ENCODE measurements at places on chromosomes 16 and 17.

GRCh38 chr17:11302401-11303186 is 61.6 kb downstream of the SHISA6 start:
- no peak for DNase-seq

DNA sequence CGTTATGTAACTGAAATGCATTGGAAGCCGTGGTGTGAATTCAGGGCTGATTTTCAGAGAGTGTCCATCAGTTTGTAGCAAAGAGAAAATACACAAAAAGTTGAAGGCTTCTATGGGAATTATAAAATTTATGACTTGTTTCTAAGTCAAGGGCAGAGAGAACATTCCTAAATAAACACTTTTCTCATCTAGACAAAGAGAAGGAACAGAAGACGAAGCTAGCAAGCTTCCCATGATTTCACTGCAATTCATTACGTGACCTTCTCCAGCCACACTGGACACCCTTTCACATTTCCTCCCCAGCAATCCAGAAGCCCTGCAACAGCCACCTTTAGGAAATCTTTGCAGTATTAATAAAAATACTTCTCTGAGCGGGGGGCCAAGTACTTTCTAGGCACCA is 67.8 kb downstream of the TMEM100 start:
- DNase-seq: no peak

DNA sequence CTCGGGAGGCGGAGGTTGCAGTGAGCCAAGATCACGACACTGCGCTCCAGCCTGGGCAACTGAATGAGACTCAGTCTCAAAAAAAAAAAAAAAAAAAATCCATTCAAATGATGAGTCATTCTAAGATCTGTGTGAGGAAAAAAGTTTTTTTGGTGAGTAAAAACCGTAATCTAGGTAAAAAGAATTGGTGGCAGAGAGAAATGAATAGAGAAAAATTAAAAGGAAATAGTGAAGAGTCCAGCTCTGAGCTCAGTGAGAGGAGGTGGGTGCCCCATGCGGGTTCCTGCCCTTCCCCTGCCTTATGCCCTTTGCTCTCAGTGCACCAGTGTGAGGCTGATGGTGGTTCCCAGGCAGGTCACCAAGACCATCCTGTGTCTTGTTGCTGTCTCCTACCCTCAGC is 20.9 kb downstream of the GAN start:
- DNase-seq: no peak

DNA sequence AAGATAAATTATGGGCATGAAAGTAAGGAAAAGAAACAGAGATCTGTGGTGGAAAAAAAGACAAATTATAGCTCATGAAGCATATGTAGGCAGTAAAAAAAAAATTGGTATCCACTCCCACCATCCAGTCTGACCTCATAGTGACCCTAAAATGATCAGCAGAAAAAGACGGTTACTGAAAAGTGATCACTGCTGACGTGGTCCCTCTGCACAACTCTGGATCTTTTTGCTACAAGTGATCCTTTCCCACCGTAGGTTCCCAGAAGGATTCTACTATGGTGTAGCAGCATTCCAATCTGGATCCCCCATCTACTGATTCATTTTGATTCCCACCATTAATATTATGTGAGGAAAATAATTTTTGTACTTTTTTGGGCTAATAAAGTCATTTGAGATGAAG is 10.9 kb upstream of the CHST6 start:
- DNase-seq: no peak

DNA sequence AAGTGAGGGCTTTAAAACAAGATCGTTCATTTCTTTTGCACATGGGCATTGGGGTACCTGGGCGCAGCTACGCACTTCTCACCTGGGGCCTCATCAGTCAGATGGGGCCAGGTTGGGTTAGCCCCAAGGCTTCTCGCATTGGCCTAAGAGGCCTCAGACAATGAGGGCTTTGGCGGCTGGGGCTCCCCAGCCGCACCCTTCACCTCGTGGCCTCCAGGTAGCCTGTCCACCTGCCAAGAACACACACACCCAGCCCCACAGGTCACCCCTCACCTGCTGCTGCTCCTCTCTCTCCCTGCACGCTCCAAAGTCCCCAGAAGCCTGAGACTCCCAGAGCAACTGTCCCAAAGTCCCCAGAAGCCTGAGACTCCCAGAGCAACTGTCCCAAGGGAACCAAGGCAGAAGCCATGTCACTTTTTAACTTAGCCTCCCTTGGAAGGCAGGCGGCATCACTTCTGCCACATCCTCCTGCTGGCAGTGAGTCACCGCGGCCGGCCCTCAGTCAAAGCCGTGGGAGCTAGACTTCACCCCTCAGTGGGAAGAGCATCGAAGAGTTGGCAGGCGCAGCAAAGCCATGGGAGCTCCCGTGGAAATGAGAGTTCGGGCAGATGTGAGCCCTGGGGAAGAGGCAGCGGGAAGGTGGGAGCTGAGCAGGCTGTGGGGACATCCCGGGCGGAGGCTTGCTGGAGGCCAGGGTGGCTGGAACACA is 78.9 kb upstream of the PLCG2 start:
- no peak for DNase-seq

GRCh38 chr17:45293413-45294211 is 23.2 kb downstream of the MAP3K14 start:
- DNase-seq: no peak

- no peak for DNase-seq
Measured at GRCh38 chr16:71758293-71758760, 33.8 kb upstream of the PHLPP2 start.

DNA sequence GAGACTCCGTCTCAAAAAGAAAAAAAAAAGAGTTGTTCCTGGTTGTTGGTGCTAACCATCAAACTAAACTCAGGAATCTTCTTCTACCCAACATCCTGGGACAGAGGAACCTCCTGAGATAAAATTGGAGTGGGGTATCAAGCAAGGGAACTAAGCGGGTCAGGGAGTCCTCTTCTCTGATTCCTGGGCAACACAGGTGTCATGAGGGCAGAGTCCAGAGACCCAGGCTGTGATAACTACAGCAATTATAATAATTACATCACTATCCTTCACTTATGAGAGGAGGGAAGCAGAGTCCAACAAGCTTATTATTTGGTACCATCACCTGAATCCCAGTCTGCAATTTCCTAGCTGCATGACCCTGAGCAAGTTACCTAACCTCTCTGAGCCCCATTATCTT is 8.1 kb downstream of the C17orf50 start:
- no peak for DNase-seq

GRCh38 chr16:89147085-89147817 is 24.3 kb upstream of the CDH15 start:
- DNase-seq: no peak

DNA sequence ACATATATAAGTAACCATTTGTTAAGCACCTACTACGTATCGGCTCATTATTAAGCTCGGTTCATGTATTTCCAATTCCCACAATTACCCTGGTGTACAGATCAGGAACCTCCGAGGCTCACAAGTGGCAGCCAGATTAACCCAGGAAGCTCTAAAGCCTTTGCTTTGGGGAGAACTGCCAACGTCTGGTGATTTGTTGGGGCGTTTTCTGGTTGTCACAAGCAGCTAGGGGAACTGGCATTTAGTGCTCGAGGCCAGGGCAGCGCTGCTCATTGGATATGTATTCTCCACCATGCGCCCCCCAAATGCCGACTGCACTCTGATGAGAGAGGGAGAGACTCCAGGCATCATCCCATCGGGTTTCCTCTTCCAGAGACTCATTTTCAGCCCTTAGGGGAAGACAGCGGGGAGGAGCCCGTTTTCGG is 541 bp downstream of the ZNF18 start:
- DNase-seq: no peak

- DNase-seq: no peak
Measured at GRCh38 chr16:89046491-89046890, 47.2 kb upstream of the ACSF3 start.

DNA sequence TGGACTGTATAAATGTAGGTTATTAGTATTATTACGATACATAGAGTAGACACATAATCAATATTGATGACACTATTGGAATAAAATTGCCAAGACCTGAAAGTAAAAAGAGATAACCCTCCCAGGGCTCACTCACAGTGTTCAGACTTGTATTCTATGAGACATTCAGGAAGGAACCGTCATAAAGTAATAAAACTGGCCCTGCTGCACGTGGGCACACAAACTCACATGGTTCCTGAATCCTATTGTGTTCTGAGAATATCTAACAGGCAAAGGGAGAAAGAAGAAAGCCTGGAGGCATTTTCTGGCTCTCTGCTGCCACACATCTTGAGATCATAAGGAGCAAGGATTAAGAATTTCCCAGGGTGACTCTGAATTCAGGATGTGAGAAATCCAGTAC is 575.9 kb downstream of the HS3ST4 start:
- no peak for DNase-seq

DNA sequence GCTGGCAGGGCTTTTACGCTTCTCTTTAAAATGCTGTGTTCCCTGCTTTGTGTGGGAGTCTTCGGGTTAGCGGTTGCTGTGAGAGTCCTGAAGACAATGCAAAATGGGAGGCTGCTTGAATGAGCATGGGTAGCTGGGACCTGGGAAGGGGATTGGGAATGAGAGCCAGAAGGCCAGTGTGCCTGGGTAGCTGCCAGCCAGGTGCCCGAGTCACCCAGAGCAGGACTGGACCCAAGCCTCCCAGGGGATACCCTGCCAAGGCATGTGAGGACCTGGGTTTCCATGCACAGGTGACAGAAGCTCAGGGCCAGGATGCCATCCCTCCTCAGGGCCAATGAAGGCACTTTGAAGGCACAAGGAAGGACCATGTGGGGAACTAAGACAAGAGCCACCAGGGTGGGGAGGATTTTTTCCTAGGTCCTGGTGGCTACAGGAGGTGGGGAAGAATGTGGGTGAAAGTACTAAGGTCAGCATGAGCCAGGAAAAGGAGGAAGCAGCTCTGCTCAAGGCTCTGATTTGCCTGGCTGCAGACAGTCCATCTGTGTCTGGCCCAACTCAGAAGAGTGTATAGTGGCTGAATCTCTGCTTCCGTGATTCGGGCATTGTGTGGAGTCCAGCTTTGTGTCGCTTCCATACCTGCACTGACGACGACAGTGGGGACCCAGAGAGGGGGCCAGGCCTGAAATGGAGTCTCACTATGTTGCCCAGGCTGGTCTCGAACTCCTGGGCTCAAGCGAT is 20.5 kb downstream of the TMEM94 start:
- DNase-seq: no peak

DNA sequence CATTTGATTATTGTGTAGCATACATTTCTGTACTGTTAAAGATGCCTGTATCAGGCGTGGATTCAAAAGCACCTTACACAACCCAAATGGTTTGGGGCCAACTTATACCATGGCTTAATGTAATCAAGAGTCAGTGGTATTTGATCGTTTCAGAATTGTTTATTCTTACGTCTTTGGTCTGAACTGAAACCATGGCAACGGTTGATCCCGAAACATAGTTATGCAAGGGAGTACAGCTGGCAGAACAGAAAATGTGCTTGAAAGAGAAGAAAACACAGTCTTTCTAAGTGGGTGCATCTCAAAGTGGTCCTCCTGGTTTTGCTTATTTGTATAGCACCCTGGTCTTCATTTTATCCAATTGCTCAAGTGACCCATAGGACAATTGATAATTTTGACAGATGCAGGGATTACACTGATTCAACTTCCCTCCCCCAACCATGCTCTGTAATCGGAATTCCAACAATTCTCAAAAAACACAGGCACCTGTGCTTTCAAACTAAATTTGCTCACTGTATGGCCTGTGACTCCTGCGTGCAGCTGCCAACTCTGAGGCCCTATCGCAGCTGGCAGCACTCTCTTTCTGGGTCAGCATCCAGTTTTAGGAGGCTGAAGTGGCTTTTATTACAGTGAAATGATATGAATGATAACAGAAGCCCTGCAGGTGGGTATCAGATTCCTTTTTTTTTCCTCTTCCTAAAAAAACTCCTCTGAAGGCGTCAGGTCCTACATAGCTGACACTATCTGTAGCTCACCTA is 77.0 kb upstream of the AXIN2 start:
- no peak for DNase-seq

GRCh38 chr17:64270885-64271284 is 7.8 kb upstream of the TEX2 start:
- DNase-seq: no peak

GRCh38 chr16:77674888-77675287 is 47.4 kb upstream of the NUDT7 start:
- DNase-seq: no peak

DNA sequence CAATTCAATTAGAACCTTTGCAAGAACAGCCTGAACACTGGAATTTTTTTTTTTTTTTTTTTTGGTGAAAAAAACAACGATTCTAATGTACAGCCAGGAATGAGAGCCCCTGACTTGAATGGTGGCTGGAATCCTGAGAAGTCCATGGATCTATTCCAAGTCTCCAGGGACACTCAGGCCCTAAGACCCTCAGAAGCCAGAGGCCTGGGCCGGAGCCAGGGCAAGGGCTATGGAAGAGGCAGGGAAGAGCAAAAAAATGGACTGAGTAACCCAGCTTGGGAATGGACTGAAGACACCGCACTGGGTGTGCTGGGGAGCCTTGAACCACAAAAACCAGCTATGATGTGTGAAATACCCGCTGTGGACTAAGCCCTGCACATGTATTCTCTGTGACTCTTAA is 60.3 kb upstream of the LHX1 start:
- DNase-seq: no peak

- DNase-seq: no peak
Measured at GRCh38 chr17:37816950-37817349, 72.1 kb upstream of the HNF1B start.

DNA sequence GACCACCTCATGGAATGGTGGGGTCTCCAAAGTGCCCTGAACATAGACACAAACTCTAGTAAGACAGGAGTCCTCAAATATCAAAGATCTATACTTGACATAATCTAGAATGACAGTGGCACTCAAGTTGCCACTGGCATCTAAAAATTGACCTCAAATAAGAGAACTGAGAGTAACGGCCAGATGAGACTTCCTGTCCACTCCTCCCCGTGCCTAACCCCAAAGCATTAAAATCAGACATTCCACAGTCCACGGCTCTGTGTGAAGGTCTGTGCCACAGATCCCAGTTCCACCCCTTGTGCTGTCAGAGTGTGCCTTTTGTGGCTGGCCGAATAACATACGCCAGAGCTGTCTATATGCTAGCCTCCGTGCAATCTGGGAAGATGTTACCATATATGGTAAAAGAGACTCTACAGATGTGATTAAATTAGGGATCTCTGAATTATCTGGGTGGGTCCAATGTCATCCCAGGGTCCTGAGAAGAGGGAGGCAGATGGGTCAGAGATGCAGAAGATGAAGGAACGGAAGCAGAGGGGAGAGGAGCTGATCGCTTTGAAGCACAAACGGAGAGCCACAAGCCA is 21.0 kb upstream of the EVPL start:
- DNase-seq: no peak

DNA sequence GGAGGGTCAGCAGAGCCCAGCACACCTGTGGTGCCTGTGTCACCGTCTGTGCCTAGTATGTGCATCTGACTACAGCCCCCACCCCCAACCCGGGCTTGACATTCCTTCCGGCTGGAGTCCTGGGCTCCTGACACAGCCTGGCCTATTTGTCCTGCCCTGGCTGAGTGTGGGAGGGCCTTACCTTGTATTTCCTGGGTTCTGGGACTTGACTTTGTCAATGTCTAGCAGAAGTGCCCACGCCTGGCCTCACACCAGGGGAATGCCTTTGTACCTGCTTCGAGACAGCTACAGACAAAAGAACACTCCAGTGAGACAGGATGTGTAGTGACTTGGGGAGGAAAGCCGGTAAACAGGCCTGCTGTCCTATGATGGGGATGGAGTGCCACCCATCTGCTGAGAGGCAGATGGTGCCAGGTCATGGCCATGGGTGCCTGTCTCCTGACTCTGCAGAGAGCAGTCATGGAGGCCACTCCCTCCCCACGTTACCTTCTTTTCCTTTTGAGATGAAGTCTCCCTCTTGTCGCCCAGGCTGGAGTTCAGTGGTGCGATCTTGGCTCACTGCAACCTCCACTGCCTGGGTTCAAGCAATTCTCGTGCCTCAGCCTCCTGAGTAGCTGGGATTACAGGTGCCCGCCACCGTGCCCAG is 42.8 kb downstream of the TNFRSF13B start:
- no peak for DNase-seq
